ENCODE measurements at places on chromosomes 1 and 21.

GRCh38 chr1:173504268-173504667 lies 27.1 kb downstream of the PRDX6 start:
- no peak for DNase-seq

GRCh38 chr21:46561445-46562090 lies 43.3 kb downstream of the S100B start:
- DNase-seq, result no peak

GRCh38 chr1:65264197-65264929 lies 45.0 kb upstream of the DNAJC6 start:
- peak; percentile 21 for DNase-seq

DNA sequence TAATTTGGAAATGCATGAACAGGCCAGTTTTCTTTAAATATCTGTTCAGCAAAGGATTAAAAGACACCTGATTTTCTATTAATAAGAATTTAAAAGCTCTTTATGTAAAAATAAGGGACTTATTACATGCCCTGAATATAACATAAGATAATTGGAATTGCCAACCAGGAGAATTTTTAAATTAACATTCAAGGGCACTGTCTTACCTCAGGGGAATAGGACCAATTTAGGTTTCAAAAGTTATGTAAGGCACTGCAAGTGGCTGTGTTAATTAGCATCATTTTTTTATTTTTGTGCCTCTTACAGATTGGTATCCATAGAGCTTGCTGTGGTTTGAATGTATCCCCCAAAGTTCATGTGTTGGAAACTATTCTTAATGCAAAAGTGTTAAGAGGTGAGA lies 1.3 kb upstream of the NEK2 start:
- no peak for DNase-seq

GRCh38 chr1:56688522-56689026 lies 43.5 kb downstream of the PRKAA2 start:
- no peak for DNase-seq

DNA sequence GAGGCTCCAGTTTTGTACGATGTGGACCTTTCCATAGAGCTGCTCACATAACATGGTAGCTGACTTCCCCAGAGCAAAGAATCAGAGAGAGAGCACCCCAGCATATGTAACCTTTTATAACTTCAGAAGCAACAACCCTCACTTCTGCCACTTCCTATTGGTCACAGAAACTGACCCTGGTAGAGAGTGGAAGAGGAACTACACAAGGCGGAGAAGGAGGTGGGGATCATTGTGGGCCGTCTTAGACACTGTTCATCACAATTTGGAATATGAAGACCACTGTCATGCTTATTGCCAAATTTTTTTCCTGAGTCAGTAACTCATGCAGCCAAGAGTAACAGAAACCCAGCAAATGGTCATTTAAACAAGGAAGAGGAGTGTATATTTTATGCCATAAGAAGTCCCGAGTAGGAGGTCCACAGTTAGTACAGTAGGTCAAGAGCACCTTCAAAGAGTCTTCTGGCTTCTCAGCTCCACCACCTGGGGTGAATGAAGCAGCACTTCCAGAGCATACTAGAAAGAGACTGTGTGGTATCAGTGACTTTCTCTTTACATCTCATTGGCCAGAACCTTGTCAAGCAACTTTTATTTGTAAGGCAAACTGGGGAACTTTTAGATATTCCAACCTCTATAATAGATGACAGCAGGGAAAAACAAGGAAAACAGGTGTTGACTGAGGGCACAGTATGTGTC lies 71.8 kb downstream of the ODF2L start:
- no peak for DNase-seq

DNA sequence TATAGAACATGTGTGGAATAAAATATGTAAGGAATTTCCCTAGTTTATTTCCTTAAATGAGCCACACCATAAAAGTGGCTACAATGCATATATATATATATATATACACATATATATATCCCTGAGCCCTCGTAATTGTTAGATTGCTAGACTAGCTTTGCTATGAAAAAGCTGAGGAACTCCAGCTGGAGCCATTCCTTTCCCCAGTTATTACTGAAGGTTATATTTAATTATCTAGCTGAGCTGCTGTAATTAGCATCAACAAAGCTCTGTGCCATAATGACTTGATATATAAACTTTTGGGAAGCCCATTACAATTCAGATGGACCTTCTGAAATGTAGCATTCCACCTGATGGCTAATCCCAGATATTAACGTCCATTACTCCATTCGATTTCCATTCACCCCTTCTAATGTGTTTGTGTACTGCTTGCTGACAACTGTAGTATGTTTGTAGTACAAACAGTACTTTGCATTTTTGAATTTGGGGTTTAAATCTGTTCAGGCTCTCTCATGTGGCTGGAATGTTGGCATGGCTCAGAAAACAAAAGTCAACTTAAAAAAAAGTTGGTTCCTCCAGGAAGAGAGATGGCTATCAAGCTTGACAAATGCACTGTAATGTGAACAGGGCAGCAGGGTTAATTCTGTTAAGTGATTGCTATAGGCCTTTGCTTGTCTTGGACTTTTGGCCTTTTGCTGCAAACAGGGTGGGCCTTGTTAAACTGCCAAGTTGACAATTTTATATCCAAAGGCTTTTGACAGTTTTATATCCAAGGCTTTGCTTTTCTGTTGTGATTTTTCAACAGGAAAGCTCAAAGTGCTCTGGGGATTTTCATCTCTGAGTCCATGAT lies 170.0 kb downstream of the LTN1 start:
- DNase-seq, result no peak

- DNase-seq, result peak; percentile 70
These were observed 79.1 kb downstream of the NDUFS5 start for GRCh38 chr1:39105061-39105840.

DNA sequence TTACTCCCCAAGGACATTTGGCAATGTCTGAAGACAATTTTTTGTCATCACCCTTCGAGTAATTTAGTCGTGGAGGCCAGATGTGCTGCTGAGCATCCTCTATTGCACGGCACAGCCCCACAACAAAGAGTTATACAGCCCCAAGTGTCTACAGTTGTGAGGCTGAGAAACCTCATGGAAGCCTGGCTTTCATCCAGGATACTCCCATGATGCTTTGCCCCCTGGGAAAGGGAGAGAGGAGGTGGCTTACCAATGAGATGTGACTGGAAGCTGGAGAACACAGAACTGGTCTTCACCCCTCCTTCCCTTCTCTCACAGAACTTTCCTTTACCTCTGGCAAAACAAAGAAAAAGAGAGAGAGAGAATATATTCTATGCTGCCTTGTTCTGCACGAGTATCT lies 150.9 kb upstream of the VAMP3 start:
- DNase-seq, result no peak

GRCh38 chr1:175417316-175417715 lies 224.7 kb upstream of the KIAA0040 start:
- DNase-seq, result no peak

DNA sequence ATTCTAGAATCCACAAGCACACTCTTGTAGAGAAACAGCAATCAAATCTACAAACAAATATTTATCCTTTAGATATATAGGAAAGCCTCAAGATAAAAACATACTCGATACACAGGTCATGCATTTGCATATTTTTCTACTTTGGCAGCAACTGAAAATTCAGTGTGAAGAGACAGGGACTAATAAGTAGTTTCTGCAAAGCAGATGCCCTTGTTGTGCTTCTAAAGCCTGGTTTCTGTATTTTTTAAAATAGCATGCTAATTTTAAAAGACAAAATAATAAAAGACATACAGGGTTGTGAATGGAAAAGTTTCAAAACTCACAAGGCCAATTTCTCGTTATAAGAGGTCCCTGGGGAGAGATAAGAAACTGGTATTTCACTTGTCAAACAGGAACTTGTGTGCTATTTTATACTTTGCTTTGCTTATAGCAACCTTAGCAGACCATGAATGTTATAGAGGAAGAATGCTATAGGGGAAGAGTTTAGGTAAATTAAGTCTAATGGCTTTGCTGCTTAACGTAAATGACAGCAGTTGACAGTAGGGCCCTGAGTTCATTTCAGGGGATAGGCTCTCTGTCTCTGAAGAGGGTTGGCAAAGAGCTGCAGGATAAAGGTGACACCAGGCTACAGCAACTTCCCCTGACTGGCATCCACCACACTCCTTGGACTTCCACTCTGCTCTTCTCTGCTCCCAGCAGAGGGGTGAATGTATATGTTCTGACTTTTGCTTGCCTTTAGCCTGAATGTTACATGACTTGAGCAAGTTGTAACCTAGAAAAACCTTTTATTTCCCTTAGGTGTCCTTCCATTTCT lies 9.4 kb upstream of the RGS13 start:
- no peak for DNase-seq

DNA sequence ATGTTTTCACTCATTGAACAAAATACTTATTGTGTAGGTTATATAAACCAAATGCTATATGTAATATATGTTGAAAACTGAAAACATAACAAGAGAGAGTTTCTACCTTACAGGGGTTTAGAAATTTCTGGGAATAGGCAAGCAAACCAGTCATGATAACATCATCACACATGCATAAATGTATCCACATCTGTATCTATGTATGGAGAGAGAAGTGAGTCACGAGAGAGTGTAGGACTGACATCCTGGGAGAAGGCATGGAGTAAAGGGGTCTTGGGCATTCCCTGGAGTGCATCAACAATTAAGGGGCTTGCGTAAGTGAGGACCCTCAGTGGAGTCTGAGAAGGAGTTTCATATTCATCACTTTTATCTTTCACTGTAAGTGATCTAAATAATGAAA lies 65.5 kb downstream of the PCNX2 start:
- no peak for DNase-seq

DNA sequence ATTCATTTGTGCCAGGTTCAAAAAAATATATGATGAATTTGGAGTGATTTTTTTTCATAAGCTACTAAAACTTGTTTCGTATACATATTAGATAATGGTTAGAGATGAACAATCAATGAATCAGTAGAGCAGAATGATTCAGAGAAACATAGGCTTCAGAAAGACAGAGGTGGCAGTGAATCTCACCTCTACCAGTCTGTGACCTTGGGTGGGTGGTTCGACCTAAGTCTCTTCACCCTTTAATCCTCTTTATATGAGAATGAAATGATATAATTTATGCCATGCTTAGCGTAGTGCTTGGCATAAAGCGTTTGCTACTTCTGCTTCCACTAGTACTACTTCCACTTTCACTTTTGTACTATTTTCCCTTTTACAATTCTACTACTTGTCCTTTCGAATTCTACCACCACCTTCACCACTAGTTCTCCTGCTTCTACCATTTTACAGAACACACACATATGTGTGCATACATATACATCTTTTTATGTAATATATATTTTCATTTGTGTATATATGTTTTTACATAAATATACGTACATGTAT lies 45.1 kb downstream of the FYB2 start:
- no peak for DNase-seq

GRCh38 chr1:15279576-15280230 lies 32.7 kb downstream of the FHAD1 start:
- no peak for DNase-seq

DNA sequence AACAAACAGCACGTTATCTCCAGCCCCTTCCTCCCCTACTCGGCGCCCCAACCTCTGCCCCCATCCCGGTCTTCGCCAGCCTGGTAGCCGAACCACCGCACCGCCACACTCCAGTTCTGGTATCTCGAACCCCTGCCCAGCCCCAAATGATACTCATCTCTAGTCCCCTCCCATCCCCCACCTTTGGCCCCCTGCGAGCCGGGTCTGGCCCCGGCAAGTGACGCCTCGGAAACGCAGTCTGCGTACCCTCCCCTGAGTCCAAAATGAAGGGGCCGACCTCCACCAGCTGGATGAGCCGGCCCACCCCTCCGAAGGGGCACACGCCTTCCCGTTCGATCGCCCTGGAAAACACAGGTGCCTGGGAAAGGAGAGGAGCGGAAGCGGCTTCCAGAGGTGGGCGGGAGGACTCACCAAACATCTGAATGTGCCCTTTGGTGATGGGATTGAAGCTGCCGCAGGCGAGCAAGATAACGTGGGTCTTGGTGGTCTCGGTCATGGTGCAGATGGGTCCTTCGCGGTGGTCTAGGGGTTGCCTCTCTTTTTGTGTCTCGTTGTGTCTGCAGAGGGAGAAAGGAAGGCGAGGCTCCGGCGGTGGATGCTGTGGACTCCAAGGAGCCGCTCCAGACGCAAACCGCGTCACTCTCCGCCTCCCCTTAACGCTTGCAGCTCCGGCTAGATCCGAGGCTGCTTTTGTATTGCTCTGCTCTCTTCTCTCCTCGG lies at the start of gene NMNAT2:
Gene NMNAT2, minus strand, starts transcription at position 609 of the 720 bp plus-strand sequence. Its CDS starts 113 bp downstream, at position 496.
- DNase-seq, result peak; percentile 21

DNA sequence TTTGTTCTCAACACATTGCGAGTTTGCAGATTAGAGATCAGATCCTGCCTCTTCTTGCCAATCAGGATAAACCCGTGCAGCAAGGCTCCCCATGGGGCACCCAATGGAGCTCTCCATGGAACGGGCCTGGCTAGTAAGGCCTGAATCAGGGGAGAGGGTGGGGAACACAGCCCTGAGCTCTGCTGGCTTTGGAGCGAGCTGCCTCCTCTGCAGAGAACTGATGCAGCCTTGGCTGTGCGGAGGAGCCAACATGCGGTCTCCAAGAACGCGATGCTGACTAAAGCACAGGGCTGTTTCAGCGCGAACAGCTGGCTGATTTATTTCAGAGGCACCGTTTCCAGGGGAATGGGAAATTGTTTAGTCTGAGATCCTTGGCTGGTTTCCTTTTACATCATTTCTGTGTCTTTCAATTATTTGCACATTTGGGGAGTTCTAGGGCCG lies 139.7 kb downstream of the TSEN15 start:
- peak; percentile 70 for DNase-seq

DNA sequence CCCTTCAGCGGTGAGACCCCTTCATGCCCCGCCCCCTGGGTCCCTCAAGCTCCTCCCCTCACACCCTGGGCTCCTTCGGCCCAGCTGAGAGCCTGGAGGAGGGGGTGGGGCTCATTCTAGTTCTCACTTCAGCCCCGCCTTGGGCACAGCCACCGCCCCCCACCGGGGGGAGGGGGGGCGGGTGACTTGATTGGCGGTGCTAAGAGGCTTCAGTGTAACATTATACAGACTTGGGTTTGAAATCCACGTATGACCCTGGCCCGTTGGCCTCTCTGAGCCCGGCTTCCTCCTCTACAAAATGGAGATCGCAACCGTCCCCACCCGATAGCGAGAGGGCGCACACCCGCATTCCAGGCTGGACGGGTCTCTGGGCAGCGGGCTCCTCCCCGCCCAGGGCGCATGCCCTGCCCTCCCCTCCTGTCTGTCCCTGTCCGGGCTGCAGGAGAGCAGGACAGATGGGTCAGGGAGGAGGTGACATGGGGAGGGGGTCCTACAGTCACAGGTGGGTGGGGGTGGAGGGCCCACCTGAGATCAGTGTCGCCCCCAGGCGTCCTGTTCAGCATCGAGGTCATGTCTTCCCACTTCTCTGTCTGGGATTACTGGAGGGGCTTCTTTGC lies 5.1 kb downstream of the CLCNKB start:
- DNase-seq, result no peak
